Dermis microvascular lymphatic vessel endothelial cell (primary cell): ENCODE measurements at places on chromosomes 2 and 18. TPM values are rescaled to one million over a fixed set of nuclear protein-coding genes. Genes with fewer than 3 reads are reported as not detected.

DNA sequence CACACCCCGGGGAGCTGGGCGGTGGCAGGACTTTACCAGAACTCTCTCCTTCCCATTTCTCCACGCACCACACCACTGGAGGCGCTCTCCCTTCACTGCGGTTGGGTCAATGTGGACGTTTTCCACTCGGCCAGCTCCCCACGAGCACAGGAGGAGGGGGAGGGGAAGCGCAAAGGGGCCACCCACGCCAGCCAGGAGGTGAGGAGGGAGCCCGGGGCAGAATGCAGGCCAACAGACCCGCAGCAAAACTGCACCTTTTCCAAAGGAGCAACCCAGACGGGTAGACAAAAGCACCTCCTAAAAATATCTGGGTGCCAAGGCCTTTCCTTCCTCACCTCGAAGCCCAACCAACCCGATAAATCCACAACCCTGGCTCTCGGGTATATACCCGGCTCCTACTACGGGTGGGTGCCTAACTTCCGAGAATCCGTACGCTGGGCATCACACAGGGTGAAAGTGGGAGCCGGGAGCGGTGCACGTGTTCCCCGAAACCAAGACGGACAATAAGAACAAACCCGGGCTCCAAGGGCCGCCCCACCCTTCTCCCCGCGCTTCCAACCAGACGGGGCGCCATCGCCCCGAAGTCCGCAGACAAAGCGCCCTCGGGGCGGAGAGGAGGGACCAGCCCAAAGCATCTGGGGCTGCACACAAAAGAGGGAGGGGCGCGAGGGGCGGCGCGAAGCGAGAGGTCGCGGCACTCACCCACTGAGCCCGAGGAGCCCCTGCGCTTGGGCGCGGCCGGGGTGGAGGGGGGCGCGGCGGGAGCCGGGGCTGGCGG, 1.0 kb downstream of the RTN4 start:
- peak; percentile 87 for DNase-seq

DNA sequence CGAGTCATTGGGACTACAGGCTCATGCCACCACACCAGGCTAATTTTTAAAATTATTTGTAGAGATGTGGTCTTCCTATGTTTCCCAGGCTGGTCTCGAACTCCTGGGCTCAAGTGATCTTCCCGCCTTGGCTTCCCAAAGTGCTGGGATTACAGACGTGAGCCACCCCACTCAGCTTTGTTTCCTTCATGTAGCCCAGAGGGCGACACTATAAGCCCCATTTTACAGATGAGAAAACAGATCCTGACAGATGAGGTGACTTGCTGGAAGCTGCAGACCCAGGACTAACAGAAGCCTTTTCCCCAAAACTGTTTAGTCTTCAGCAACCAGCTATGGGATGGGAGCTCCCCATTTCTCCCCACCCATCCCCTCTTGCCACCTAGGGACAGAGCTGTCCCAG, 7.2 kb upstream of the CTDSP1 start:
- no peak for DNase-seq

Gene HES6
- total RNA-seq = 2.0 and 2.1 TPM in 2 replicates

GRCh38 chr2:129884221-129884786, 95.2 kb upstream of the RAB6C start:
- no peak for DNase-seq
